ENCODE measurements at places on chromosomes 1 and 21.

DNA sequence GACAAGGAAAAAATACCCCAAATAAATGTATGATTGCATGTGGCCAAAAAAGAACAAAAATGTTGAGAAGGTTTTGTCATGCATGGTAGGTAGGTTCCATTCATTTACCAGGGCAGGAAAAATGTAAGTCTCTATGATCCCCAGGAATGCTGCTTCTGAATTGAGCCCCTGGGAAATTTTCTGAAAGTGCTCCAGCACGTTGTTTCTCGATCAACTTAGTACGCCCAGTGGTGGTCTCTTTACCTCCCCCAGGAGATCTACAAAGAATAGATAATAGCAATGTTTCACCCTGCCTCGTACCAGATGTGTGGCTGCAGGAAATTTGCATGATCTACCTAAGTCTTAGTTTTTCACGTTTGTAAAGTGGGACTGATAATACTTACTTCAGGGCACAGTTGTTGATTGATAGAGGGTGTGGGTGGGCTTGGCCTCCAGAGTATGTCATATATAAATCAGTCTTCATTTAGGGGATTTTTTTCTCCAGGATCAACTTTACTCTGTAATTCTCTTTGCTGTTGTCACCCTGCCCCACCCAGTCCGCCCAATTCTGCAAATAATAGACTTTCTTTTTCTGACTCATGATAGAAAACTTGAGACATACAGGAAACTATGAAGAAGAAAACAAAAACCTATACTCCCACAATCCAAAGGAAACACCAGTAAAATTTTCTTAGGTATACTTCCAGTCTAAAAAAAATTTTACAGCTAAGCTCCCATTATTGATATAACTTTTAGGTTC lies 462.0 kb upstream of the RUNX1 start:
- DNase-seq, result peak; percentile 44

DNA sequence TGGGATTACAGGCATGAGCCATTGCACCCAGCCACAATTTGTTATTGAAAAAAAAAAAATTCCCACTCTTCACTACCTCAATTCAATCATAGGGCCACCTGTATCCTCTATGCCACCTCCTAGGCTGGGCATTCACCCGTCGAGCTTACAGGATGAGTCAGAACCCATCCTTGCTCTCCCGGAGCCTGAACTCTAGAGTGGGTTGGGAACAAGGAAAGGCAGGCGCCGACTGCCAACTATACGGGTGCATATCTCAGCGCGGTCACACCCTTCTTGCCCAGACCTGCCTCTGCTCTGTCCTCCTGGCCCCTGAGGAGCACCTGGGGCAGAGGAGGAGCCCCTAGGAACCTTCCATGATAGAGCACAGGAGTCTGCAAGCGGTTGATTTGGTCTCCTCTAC lies 21.4 kb upstream of the LBR start:
- DNase-seq, result no peak

GRCh38 chr1:175130649-175131045 lies 61.9 kb downstream of the KIAA0040 start:
- DNase-seq, result no peak

DNA sequence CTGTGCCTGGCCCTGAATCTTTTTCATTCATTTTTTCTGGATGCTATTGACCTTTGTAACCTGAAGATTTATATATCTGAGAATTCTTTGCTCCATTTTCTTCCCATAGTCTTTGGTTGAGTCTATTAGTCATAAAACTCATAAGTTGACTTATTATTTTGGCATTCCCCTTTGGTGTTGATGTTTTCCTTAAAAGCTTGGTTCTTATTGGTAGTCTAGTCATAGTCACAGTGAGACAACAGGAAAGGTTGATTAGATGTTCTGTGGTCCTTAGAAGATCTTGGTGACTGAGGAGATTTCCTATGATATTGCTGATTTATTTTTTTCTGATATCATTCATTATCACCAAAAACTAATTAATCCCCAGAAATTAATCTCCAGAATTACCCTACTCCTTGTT lies 86.2 kb downstream of the PTPRC start:
- DNase-seq, result no peak

DNA sequence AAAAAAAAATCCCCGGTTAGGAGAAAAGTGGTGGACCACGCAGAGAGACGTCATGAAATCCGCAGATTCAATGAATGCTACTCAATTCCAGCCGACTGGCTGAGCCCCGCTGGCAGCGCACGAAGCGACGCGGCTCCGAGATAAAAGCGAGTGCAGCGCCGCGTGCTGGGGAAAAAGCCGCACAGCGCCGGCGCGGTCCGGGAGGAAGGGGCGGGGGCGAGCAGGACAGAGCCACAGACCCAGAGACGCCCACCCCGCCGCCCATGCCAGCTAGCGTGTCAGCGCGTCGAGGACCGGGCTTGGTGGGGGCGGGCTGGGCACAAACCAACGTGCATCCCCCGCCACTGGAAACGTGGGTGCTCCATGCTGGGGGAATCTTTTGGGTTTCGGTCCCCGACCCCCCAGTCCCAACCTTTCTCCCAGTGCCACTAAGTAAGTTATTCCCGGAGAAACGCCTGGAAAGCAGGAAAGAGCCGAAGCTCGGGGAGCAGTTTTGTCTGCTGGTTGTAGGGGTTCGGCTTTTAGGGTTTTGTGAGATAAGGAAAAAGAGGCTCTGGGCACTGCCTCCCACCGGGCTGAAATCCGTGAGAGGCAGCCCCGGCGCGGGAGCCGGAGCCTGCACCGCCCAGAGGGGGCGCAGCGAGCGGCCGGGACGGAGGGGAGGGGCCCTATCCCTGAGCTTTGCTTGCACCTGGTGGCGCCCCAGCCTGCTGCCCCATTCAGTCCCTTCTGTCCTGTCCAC lies at the start of gene KCNJ6:
TSS of gene KCNJ6 (minus strand) at position 148 of the 742 bp plus-strand sequence. CDS start 75,775 bp downstream, outside the sequence.
- DNase-seq, result peak; percentile 63

GRCh38 chr1:225945564-225945963 lies 4.5 kb upstream of the LEFTY2 start:
- no peak for DNase-seq

- no peak for DNase-seq
Measured at GRCh38 chr1:8011016-8011415, 15.1 kb downstream of the ERRFI1 start.

GRCh38 chr1:55579332-55580001 lies 364.3 kb upstream of the USP24 start:
- DNase-seq, result peak; percentile 35

GRCh38 chr1:158685085-158685484 lies 1.4 kb downstream of the SPTA1 start:
- no peak for DNase-seq

DNA sequence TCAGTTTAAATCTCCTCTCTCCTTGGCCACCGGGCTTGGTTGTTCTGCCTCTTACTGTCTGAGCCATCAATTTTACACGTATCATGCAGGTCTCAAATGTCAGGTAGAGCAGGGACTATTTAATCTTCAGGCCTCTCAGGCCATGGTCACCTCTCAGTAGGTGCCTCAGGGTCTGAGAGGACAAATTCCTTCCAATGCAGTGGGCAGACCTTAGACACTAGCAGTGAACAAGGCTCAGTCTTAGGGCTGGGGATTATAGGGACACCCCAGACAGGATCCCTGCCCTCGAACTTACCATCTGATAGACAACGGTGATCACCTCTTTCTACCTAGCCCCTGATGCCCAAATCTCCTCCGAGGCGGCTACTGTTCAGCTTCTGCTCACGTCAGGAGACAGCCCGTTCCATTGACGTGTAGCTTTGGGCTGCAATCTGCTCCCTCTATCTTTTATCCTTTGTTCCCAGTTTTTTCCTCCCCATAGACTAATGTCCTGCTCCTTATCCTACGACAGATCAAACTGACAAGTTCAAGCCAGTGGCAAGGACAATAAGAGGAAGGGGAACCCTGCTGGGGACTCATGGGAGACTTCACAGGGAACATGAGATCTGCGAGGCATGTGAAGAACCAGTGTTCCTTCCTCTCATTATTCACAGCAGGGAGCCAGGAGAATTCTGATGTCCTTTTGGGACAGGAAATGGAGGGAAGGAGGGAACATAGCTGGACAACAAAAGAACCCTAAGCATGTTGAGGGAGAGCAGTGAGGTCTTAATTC lies 1.4 kb upstream of the MYOG start:
- no peak for DNase-seq

GRCh38 chr1:221172841-221173240 lies 293.6 kb downstream of the HLX start:
- DNase-seq, result no peak

- peak; percentile 35 for DNase-seq
Measured at GRCh38 chr21:34886240-34887104, 162.6 kb downstream of the RUNX1 start.

- DNase-seq, result no peak
Measured at GRCh38 chr1:55864251-55864650, 649.1 kb upstream of the USP24 start.

DNA sequence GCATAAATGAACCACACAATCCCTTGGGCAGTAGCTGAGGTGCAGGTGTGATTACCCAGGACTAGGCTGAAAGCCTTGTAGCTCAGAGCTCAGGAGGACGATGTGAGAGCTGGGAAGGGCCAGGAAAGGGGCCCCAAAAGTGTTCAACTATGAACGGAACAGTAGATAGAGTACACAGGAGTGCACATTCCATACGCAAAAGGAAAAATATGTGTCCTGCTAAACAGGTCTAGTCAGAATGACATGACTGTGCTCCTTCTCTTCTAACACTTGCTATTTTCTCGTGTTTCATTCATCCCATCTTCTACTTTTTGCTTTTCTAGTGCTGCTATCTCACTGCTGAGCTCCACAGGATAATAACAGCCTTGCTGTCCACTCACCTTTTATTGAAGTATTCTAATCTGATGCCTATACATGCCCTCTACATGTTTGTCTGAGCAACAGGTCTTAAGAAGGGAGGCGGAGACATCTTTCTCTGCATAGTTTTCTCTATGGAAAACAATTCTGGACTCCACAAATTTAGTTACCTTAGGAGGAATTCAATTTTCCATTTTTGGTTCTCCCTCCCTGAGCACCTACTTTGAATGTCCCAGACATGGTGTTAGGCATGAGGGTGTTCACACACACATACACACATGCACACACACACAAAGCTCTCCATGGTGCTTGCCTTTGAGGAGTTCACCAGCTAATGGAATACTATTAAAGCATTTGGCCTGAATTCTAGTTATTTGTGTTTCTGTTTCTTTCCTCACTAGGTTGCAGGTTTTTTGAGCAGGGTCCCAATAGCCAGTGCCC lies 3.4 kb downstream of the S100A10 start:
- DNase-seq, result peak; percentile 9

GRCh38 chr1:235892734-235893413 lies 26.2 kb upstream of the LYST start:
- DNase-seq, result no peak

DNA sequence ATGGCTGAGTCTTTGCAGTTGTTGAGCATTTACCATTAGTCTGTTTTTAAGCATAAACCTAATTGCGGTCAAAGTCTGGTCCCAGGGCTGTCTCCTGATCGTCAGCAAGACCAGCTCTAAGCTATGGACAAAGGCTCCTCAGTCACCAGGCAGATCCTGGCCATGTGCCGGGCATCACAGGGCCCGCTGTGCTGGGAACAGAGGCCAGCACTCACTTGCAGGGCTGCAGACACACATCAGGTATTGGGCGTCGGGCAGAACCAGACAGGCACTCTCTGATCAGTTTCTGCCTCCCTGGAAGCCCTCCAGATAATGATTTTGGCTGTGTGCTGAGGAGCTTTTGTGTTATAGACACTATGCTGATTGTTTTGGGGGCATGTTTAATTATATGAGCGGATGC lies 26.6 kb downstream of the TMEM51 start:
- no peak for DNase-seq

DNA sequence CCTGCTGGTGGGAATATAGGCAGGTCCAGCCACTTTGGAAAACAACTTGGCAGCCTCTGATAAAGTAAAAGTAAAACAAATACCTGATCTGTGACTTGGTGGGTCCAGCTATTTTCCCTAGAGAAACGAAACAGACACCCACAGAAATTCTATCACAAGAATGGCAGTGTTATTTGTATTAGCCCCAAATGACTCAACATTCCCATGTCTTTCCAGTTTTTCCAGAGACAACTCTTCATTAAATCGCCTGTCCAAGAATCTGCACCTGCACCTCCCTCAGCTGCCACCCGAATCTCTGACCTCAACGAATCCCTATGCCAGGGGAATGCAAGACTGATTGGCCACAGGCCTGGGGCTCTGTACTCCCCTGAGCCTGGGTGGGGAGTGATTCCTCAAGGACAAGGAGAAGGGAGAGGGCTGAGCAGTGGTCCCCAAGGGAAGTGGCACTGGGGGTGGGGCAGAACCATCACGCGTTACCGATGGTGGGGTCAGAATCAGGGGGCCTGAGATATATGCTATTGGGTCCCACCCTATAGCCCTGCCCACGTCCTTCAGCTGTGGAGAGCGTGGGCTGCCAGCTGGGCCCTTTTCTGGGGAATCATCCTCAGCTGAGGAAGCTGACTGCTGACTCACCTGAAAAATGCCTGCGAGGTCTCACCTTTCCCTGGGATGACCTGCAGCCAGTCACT lies 553.0 kb downstream of the PTPRU start:
- no peak for DNase-seq

DNA sequence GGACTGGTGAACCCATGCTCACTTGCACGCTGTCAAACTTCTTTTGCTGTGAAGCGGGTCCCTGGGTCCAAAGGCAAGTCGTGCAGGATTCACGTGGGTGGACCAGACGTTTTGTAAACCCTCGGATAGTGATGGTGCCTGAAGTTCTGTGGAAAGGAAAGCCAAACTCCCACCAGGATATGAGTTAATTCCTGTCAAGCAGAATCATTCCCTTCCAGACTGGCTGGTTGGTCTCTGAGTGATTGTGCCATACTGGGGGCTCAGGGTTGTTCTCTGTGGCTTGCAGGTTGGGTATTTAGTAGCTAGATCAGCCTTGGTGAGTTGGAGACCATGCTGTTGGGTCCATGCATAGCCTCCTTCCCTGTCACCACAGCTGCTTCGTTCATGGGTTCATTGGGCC lies 32.7 kb upstream of the IGSF5 start:
- DNase-seq, result no peak

GRCh38 chr1:246778663-246779062 lies 54.5 kb downstream of the SCCPDH start:
- no peak for DNase-seq

DNA sequence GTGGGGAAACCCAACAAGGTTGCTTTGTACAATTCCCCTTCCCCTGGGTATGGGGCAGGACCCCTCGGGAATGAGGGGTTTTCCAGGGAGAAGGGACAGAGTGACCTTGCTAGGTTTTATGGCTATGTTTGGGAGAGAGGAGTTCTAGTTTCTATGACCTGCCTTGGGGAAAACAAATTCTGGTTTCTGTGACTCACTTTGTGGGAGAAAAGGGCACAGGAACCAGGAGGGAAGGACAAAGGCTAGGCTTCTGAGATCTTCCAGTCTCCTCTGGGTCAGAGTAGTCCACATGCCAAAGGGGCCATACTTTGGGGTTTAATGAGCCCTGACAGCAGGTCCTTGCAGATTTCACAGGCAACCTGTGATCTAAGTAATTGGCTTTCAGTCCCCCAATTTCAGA lies 5.5 kb upstream of the PTGER3 start:
- DNase-seq, result no peak

GRCh38 chr1:244849189-244849866 lies 13.9 kb downstream of the COX20 start:
- no peak for DNase-seq

- no peak for DNase-seq
Measured at GRCh38 chr1:23704834-23705495, 13.4 kb downstream of the RPL11 start.

All from fibroblast of skin of scalp (primary cell).